ENCODE measurements at places on chromosomes 12 and 14. TPM values are rescaled to one million over a fixed set of nuclear protein-coding genes. Genes with fewer than 3 reads are reported as not detected.

GRCh38 chr12:105020241-105020962 is 34.3 kb downstream of the NOPCHAP1 start:
- no peak for DNase-seq

DNA sequence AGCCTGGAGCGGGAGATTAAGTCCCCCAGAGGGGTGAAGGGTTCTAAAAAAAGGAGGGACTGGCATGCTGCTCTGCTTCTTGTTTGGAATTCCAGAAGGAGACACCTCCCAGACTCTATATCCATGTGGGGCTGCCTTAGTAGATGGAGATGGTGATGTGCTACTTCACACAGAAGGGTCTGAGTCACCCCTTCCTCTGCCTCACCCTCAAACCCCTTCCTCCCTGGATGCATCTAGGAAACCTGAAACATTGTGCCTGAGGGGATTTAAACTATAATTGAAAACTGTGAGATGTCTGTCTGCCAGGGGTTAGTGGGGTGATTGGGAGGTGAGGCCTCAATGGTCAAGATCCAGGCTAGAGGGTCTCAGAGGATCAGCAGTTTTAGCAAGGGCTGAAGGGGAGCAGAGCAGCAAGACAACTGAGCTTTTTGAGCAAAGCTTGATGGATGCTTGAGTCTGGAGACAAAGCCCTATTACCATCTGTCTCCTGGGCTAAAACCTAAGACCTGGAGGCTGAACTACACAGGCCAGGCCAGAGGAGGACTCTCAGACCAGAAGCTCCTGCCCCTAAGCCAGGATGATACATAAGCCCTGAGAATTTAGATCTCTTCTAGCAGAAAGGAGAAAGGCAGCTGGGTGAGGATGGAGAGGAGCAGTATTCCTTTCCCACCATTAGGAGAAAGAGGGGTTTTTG is 314.7 kb upstream of the ATP2B1 start:
- DNase-seq, result no peak

DNA sequence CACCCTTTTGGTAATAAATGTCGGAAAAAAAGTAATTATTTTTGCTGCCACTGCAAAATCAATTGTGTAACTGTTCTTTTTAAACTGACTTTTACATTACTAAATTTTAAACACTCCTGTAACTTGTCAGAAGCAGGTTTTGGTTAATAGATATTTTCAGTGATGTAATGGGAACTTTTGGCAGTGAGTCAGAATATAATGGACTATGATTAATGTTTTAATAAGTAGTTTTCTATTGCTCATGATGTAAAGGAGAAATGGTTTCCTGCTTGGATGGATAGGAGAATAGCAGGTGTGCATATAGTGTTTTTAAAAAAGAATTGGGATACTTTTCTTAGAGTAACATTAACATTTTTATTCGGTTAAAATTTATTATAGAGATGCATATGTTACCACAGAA is 58.8 kb downstream of the TRMT5 start:
- DNase-seq, result no peak

KRT82 gene
- not detected for total RNA-seq

GLS2 gene
- total RNA-seq, result 0.53 TPM

SLC17A8 gene
- total RNA-seq, result 15.2 TPM

Data from left colon (tissue), 2 donors.